Urinary bladder (tissue), 4 donors: ENCODE measurements at places on chromosomes 6 and 20. TPM values are rescaled to one million over a fixed set of nuclear protein-coding genes. Genes with fewer than 3 reads are reported as not detected.

The SYNDIG1 gene
- 2.2 TPM for total RNA-seq

GRCh38 chr6:51300510-51300909, 481.8 kb downstream of the TFAP2B start:
- no peak for DNase-seq

DNA sequence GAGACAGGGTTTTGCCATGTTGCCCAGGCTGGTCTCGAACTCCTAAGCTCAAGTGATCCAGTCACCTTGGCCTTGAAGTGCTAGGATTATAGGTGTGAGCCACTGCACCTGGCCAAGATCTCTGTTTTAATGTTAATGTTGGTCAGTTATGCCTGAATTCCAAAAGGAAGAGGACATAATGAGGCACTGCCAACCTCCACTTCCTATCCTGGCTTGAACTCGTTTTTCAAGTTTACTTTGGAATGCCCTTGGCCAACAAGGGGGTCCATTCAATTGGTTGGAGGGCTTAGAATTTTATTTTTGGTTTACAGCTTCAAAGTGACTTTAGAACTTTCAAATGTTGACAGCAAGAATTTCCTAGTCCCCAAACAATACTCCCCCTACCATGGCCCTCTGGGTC, 29.8 kb downstream of the DNAAF9 start:
- no peak for DNase-seq

- DNase-seq = no peak
Measured at GRCh38 chr6:87574237-87574804, 15.5 kb downstream of the RARS2 start.

GRCh38 chr6:53712078-53712477, 46.5 kb upstream of the KLHL31 start:
- DNase-seq = no peak

DNA sequence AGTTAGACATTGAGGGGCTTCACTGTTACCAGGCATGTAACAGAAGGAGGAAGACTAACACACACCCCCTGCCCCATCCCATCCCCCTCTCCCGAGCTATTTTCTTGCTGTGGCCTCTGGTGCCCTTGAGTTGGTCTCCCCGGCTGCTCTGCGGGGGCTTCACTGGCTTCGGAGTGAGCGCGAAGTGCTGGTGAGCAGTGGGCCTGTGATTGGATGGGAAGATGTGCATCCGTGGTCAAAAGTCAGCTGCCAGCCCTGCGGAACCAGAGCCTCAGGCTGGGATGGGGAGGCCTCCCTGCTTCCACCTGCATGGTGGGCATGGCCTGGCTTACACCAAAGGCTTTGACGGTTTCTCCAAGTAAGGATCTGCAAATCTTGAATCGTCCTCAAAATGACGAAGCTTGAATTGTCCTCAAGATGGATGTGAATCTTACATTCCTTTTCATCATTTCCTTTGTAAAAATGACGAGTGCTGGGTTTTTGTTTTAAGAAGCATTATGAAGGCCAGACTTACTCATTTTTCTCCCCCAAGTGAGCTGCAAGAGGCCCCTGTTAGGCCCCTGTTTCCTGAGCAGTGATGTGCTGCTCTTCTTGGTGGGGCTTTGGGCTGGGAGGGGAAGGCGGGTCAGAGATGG, 23.7 kb downstream of the SPATA2 start:
- no peak for DNase-seq

DNA sequence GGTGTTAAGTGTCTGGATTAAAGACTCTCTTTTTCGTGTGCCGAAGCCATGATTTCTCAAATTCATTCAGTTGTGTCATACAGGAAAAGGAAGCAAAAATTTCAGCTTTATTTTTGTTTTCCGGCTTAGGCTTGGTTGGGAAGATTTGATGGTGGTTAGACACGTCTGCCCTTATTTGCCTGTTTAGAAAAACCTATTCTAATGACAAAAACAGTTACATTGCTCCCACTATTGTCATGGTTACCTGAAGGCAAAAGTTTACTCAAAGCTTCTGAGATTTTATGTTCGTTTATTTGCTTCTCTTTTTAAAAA, 982 bp downstream of the DNAJC5 start:
- peak; percentile 37 for DNase-seq

The NRSN1 gene
- total RNA-seq = 0.90 TPM

DNA sequence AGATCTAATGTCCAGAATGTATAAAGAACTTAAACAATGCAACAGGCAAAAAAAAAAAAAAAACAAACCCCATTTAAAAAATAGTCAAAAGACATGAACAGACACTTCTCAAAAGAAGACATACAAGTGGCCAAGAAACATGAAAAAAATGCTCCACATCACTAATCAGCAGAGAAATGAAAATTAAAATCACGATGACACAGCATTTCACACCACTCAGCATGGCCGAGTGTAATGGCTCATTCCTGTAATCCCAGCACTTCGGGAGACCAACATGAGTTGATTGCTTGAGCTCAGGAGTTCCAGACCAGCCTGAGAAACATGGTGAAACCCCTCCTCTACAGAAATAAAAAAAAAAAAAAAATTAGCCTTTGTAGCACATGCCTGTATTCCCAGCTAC, 701.4 kb upstream of the NRSN1 start:
- no peak for DNase-seq

DNA sequence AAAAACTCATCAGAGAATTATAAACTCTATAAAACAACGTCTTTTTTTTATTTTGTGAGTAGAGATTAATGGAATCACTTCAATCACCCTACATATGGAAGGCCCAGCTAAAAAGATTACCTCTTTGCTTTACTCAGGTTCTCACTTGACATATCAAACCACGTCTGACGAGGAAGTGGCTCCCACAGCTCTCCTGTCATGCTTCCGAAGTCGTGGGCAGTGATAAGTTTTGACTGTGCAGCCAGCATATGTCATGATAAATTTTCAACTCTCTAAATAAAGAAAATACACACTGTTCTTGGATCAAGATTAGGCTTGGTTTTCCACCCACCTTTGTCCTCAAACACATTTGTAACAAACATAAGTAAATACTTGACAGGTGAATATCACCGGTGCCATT, 279.5 kb upstream of the RNF217 start:
- DNase-seq = no peak
